ENCODE measurements at places on chromosomes 3 and 15.

DNA sequence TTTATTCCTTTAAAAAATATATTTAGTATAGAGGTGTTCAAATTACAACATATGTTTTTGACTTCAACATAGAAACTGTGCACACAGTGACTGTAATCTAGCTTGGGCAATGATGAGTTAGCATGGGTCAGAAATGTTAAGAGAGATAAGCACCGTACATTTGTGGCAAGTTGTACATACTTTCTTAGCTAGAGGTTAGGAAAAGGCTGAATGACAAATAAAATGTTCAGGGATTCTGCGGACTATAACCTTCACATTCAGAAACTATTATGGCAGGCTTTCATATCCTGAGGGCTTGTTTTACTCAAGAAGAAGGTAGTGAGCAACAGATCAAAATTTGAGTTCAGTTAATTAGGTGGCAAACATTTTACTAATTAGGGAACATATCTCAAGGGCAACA, 379.7 kb upstream of the EPHA6 start:
- DNase-seq: no peak

GRCh38 chr3:54760201-54760600, 167.7 kb downstream of the LRTM1 start:
- no peak for DNase-seq

DNA sequence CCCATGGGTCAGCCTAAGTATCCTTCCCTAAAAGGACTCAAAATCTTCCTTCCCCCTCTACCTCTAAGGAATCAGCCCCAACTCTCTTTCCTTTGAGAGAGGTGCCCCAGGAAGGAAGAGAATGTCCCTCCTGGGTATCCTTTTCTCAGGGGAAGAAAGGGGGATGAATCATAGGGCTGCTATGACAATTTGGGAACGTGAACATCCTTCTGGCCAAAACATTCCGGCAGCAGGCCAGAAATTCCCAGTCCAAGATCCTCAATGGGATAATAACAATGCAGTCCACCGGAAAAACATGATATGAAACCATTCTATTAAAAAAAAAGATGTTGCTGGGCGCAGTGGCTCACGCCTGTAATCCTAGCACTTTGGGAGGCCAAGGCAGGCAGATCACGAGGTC, 50.8 kb upstream of the CACNA2D3 start:
- no peak for DNase-seq

DNA sequence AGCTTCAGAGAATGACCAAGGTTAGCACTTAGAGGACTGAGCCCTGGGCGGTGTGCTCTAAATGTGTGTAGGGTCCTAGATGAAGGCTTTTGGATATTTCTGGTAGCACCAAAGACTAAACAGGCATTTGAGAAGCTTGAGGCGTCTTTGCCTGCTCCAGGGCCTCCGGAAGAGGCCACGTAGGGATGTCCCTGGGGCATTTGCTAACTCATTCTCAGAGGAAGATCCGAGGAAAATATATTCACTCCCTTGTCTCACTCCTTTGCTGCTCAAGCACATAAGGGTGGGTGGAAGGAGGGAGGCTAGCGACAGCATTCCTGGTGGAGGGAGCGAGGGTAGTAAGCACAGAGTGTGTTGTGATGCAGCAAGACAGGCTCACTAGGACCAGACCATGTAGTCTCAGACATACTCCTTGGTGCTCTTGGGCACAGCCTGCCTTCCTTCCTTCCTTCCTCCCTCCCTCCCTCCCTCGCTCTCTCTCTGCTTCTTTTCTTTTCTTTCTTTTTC, 38.5 kb upstream of the XCR1 start:
- DNase-seq: no peak

DNA sequence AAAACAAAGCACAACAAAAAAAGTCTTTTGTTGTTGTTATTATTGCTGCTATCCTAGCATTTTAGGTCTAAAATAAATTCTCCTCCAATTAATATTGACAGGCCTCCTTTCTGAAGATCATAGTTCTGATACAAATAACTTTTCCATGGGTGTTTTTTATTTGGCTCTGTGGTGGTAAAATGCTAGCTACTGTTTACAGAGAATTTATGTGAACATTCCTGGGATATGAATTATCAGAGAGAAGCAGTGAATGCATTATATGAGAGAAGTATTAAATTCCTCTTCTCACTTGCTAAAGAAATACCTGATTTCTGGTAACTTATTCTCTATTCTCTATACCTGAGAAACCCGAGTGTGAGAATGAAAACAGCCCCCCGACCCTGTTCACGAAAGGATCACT, 57.5 kb upstream of the TMCO5A start:
- DNase-seq: no peak

- no peak for DNase-seq
Observed at GRCh38 chr3:31958701-31959152, 22.3 kb downstream of the OSBPL10 start.

DNA sequence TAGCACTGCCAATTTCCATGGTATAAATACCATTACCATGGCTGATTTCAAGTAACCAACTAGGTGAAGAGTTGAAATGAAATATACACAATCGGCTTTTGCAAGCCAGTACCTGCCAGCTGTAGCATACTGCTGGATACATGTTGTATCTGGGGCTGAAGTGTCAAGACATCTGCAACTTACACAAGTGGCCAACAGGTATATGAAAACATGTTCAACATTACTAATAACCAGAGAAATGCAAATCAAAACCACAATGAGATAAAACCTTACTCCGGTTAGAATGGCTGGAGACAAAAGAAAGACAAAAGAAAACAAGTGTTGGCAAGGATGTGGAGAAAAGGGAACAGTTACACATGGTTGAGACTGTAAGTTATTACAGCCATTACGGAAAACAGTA, 11.6 kb downstream of the ATOSA start:
- no peak for DNase-seq

DNA sequence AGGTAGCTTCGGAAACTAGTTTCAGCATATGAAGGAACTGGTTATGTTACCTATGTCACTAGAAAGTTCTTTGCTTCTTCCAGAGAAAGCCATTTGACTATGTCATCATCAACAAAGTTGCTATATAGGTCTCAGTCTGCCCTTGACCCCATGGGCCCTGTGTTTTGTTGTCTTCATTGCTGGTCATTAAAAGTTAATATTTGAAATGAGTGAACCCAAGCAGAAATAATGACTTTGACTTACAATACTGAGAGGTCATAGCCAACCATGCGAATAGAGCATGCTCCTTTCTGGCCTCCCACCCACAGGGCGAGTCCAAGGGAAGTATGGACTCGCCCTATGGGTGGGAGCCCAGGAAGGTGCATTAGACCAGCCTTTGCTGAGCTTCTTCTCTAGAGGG, 40.9 kb downstream of the APH1B start:
- no peak for DNase-seq

DNA sequence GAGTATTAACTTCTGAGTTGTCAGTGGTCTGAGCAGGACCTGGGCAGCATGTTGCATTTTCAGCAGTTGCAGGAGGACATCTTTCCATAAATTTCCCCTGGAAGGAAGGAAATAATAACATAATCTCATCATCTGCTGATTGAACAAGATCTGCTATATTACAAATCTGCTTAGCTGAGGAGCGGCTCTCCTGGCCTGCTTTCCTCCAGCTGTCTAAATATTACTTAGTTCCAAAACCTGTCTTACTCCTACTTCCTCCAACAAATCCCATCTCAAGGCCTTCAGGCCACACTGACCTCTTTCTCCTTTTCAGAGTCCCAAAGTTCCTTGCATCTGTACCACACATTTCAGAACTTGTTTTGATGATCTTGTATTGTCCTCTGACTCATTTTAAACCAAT, 364.4 kb upstream of the MCTP2 start:
- DNase-seq: no peak

GRCh38 chr15:99989095-99989494, 255.9 kb upstream of the LYSMD4 start:
- DNase-seq: no peak

GRCh38 chr3:133895208-133896001, at the start of gene RAB6B:
Gene RAB6B (minus strand): TSS chr3:133895882. CDS start chr3:133895466, 416 bp downstream.
- no peak for DNase-seq

DNA sequence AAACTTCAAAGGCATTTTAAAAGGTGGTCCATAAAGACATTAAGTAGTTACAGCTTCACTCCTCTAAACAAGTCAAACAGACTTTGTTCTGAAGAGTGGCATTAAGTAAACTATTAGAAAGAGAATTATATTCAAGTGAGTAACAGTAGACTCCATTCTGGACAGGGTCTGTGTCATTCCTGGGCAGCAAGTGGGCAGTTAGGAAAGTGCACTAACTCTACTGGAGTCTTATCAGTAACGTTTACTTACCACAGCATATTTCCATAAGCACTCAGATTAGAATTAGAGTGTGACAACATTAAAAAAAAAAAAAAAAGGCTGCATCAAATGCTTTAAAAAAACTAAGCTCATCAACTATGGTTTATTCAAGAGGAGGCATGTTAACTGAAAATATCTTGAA, 10.6 kb downstream of the UBR1 start:
- no peak for DNase-seq

DNA sequence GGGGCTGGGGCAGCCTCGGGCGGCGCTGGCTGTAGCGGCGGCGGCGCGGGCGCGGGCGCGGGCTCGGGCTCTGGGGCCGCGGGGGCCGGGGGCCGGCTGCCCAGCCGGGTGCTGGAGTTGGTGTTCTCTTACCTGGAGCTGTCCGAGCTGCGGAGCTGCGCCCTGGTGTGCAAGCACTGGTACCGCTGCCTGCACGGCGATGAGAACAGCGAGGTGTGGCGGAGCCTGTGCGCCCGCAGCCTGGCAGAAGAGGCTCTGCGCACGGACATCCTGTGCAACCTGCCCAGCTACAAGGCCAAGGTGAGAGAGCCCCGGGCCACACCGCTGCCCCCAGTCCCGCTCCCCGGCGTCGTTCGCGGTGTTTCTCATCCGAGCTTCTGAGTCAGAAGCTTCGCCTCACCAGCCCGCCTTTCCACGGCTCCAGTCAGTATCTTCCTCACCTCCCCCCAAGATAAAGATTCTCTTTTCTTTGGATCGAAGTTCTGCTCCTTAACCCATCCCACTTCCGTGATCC, 600 bp downstream of the FBXO45 start:
- DNase-seq: peak; percentile 39

DNA sequence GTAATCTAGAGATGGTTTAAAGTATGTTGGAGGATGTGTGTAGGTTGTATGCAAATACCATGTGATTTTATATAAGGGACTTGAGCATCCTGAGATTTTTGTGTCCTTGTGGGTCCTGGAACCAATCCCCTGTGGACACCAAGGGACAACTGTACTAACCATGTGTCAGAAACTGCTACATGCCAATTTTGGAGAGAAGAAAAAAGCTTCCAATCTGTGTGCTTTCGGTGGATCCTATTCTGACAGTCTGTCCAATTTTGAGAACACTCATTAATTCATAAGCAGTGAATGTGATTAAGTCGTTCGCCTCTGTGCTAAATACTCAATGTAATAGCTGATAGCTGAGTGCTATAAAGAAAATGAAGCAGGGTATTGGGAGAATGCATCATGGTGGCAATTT, 61.6 kb downstream of the RBM6 start:
- DNase-seq: no peak

DNA sequence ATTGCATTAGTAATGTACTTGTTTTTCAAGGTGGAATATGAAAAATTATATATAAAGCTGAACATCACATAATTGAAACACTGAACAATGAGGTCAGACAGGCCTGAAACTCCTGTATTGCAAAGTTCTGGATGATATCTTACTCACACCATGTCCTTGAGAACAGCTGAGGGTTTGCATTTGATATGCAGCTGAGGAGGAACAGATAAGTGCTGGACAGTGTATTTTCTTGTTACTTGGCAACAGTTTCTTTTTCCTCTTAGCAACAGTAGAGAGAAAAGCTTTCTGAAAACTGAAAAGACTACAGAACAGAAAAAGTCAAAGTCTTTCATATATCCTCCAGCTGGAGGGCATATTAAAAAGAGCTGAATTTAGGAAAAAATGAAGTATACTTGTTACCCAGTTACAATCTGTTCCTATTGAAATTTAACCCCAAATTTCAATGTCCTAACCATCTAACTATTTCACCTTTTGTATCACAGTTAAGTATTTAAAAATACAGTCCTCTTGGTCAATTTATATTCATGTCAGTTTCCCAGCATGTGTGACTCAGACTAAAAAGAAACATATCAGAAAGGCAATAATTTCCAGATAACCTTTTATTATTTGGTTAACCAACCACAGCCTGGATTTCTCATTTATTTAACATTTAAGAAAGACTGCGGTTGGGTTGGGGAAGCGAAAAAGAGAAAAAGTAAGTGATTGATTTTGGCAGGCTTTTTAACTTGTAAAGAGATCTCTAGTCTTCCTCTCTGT, 733.0 kb upstream of the DPPA4 start:
- DNase-seq: no peak

DNA sequence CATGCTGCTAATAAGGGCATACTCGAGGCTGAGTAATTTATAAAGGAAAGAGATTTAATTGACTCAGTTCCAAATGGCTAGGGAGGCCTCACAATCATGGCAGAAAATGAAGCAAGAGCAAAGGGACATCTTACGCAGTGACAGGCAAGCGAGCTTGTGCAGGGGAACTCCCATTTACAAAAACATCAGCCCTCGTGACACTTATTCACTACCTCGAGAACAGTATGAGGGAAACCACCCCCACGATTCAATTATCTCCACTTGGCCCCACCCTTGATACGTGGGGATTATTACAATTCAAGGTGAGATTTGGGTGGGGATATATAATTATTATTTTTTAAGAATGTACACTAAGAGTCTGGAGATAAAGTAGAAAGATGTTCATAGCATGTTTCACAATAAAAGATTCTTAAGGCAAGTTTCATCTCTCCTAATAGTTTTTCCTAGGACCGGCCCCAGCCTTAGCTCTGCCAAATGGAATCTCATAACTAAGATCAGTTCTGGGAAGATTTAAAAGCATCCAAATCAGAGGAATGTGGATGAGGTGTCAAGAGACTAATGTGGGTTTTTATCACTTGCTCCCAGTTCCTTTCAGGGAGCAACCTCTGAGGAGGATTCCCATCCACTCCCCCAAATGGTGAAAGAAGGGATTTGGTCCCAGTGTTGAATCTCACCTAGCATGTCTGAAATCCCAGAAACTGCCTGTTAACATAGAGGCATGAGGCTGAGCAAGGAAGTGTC, 221.0 kb downstream of the ZMAT3 start:
- DNase-seq: no peak

DNA sequence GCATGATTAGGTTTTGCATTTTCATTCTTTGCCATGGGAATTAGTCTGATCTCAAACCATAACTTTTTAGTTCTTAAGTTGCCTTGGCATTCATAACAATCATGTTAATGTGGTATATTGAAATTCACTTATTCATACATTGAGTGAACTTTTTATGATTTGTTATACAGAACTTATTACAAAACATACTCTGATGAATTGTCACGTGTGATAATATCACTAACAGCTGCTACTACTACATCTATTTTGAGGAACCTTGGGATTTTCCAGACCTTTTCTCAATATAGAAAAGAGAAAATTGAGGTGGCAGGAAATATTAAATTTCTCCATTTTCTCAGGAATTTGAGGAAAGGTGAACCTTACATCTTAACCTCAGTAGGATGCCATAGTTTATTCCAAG, 9.2 kb downstream of the LXN start:
- no peak for DNase-seq

GRCh38 chr3:118907909-118908308, 126.7 kb downstream of the IGSF11 start:
- no peak for DNase-seq

DNA sequence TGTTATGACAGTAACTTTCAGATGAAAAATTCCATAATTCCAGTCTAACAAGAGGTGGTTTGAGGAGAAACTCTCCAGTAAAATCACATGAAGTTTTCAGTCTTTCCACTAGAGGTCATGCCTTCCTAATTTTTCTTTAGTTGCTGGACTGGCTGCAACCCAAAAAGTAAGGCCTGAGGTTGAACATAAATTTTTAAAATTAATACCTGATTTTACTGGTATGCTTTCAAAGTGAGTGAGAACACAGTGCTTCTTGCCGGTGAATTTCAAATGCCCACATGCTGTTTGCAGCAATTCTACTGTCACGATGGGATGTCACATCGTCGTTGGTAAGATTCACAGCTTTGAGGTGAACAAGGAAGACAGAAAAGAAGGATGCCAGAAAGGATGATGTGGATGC, 89.0 kb upstream of the FGF12 start:
- DNase-seq: no peak
